ENCODE measurements at places on chromosomes 16 and 17.

DNA sequence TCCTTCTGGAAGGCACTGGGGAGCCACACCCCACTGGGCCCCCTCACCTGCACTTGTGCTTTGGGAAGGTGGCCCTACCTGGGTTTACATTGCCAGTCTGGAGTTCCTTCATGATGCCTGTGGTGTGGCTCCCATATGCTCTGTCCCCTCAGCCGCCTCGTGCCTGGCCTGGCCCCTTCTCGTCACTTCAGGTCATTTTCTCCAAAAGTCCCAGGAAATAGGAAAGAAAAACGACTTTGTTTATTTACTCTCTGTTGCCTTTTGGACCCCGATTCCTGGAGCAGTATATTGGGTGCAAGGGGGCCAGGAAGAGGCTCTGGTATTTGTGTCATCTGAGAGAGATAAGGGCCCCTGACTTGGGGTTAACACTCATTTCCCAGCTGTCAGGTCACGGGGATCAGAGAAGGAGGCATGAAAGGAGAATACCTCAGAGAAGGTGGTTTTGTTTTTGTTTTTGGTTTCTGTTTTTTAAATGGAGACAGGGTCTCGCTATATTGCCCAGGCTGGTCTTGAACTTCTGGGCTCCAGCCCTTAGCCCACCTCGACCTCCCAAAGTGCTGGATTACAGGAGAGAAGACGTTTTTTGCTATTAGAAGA is 4.7 kb downstream of the SOCS3 start:
- no peak for DNase-seq

- DNase-seq: no peak
Measured at GRCh38 chr16:83974475-83974874, 6.4 kb downstream of the NECAB2 start.

DNA sequence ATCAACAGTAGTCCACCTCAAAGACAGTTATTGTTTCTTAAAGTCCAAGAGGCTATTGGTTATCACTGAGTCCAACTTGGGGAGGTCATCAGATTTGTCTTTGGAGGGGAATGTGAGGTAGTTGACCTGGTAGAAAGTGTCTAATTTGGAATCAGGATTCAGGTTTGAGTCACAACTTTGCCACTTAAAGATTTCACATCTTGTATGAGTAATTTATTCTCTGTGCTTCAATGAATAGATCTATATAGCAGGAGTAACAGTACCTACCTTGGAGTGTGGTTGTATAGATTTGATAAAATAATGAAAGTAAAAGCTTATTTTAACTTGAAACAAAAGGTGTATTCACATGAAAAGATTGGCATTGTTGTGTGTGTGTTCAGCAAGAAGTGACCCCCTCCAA is 119.3 kb upstream of the TBX2 start:
- no peak for DNase-seq

DNA sequence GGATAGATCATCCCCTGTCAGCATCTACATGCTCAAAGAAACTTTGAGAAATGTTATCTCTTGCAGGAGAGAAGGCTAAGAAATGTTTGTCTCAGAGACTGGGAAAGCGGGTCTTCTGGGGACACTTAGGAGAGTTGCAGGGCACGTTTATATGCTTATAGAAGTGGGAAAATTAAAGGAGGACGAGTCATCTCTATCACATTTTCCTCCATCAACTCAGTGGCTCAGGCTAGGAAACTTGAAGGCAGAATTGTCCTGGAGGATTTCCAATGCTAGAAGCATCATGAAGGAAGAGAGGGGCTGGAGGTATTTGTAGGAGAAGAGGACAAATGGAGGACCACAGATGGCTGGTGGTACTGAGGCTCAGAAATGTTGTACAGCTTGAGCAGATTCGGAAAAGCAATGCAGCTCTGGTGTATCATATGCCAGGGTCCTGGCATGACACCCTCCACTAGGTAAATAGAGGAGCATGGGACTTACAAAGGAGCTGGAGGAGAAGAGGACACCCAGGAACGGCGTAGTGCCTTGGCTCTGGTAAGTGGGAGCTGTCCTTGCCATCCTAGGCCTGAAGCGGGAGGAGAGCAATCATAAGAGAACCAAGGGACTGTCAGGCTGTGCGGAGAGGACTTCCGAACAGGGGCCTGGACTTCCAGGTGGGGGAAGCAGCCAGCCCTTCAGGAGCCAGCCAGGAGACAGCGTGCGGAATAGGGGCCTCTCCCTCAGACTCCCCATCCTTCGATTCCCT is 4.5 kb upstream of the HS3ST3B1 start:
- no peak for DNase-seq

- no peak for DNase-seq
Measured at GRCh38 chr16:23324727-23325126, 22.6 kb downstream of the SCNN1B start.

Data from naive B cell (primary cell).